Right kidney (tissue), 9 donors: ENCODE measurements at places on chromosomes 5 and 9.

DNA sequence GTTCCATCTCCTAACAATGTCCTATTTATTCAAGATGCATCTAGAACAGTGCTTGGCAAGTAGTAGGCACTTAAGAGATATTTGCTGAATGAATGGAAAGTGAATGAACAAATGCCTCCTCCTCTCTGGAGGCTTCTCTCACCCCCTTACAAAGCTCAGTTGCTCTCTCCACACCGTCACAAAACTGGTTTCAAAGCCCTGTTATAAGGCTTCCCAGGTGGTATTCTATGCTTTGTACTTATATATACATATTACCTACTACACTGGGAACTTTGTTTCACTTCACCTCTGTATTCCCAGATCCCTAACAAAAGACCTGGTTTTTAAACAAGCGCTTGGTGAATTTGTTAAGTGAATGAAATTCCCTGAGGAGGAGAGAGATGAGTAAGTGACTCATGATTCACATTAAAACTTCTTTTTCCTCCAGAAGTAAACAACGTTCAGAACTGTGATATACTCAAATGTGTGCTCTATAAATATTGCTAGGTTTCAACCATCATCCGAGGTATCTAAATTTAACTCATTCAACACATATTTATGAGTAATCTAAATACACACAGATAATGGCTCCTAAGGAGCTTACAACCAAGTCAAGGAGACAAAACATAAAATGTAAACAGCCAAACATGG is 36.0 kb downstream of the DENND1A start:
- no peak for DNase-seq

DNA sequence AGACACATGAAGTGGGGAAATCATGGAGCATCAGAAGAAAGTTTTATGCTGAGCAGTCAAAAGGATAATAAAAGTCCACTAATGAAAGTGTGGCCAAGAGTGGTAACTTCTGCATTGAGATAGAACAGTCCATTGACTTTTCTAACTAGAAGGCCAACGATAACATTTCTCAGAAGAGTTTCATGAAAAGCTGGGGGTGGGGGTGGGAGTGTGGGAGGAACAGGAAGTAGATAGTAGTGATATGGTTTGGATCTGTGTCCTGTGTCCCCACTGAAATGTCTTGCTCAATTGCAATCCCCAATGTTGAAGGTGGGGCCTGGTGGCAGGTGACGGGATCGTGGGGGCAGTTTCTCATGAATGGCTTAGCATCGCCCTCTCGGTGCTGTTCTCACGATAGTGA is 36.2 kb upstream of the SNAPC3 start:
- DNase-seq = no peak

- no peak for DNase-seq
Observed at GRCh38 chr5:53059281-53059680, 50.3 kb downstream of the MOCS2 start.

GRCh38 chr9:79185866-79186265 is 385.9 kb upstream of the TLE4 start:
- DNase-seq = no peak

GRCh38 chr5:54603372-54603771 is 85.8 kb downstream of the SNX18 start:
- DNase-seq = no peak

- DNase-seq = no peak
Observed at GRCh38 chr9:92151691-92152393, 36.6 kb upstream of the SPTLC1 start.

- DNase-seq = no peak
Observed at GRCh38 chr5:152864991-152865390, 459.9 kb upstream of the NMUR2 start.

DNA sequence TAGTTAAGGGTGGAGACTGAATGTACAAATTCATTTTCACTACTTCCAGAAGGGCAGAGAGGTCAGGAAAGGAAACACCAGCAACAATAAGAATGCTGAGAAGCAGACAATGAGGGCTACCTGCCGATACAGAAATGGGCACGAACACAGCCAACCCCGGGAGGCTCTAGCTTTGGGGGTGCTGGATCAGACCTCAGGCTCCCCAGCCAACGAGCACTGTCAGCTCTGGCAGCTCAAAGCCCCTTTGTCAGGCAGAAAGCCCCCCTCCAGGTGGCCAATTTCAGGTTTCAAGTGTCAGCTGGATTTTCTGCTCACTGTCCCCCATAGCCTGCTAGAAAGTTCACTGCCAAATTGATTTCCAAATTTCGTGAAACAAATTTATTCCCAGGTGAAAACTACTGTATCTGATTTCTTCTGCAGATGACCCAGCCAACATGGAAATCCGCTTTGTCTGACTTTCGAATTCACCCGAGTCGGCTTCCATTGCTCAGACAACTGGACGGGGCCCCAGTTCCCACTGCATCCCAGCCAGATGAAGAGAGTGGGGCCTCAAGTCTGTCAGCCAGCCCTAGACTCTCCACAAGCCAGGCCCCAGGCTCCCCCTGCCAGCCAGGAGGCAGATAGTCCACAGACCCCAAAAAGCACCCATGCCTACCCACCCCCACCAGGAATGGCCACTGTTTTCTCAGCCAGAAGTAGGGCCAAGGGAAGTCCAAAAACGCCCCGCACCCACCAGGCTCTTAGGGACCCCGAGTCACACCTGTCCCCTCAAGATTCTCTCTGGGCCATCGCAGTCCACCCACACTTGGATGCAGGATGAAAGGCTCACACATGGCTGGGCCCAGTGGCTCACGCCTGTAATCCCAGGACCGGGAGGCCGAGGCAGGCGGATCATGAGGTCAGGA is 96.5 kb upstream of the PHYKPL start:
- no peak for DNase-seq

GRCh38 chr5:51389288-51389576 is 6.0 kb downstream of the ISL1 start:
- no peak for DNase-seq

DNA sequence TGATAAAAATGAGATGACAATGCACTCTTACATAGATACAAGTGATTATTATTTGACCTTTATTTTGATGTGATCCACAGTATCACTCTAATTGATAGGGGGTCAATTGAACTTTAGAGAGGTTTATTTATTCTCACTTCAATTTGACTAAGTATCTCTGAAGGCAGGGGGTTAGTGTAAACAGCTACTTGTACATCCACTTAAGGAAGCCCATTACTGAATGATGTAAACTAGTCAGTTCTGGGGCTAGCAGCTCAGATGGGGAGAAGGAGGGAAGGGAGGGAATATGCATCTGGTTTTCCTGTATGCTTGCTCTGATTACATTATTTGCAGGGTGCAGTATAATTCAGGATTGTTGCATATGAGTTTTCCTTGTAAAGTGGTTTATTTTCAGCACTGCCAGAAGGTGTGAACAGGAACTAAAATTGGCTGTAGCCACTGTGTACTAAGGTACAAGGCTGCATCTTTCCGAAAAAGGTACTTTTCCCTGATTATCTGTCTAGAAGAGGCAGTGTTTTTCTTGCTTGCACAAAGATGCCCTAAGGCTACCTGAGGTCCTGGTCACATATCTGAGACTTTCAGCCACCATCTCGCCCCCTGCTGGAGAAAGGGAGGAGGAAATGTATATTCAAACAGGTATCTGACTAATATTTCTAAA is 51.2 kb downstream of the MRPS27 start:
- DNase-seq = no peak

GRCh38 chr9:136552117-136552703 is 6.4 kb upstream of the NOTCH1 start:
- no peak for DNase-seq

DNA sequence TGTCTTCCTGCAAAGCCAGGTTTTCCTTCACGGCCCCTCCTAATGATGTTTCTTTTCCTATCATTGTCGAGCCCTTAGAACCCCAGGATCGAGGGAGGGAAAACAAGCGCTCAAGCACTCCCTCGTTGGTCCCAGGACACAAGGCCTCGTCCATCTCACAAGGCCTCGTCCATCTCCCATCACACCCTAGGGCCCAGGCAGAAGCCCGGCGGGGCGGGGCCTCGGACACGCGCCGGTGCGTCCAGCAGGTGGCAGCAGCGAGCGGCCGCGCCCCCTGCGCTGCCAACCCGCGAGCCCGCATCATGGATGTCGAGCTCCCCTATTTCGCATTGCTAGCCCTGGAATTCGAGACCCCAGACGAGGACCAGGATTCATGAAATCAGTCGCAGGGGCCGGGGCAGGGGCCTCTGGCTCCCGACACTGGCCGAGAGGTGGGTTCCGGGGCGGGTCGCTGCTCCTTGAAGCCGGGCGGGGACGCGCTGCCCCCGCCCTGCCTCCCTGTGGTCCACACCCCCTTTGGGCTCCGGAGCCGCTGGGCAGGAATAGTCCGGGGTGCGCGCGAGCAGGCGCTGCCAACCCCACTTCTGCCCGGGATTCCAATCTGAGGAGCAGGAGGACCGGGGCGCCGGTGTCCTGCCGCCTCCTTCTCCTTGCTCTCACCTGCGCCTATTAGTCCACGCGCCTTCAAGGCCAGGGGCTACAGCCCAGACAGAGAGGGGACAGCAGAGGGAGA is at the start of gene ABLIM3:
TSS of gene ABLIM3 (plus strand) at position 270 of the 733 bp plus-strand sequence. CDS start 603 bp downstream, outside the sequence.
- DNase-seq = peak; percentile 72

GRCh38 chr9:70504834-70505233 is 90.4 kb upstream of the KLF9 start:
- no peak for DNase-seq

DNA sequence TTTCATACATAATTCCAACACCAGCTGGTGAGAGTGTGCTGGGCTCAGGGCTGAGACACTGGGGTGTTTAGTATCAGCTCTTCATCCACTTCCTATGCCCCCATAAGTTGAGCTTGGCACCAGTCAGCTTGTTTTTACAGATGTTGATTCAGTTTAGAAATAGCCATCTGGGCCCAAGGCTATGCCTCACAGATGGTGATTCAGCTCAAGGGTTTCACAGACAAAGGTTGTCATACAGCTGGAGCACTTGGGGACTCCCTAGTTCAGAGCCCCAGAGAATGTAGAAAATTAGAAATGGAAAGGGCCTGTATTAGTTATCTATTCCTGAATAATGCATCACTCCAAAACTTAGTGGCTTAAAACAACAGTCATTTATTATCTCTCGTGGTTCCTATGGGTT is 10.3 kb upstream of the CRHBP start:
- no peak for DNase-seq

DNA sequence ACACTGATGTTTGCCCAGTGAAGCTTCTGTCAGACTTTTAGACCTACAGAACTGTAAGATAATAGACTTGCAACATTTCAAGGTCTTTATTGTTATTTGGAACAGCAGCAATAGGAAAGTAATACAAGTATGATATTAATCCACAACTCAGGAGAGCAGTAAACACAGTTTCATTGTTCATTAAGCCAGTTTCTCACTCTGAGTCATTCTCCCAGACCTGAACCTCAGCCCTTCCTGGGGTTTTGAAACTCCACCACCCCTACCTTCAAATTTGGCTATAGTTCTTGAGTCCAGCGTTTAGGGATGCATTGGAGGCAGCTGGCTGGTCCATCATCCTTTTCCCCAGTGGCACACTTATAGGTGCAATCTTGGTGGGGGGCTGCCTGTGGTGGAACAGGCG is 203.2 kb downstream of the RAB3C start:
- DNase-seq = no peak

- no peak for DNase-seq
Observed at GRCh38 chr5:107274571-107274970, 396.2 kb downstream of the EFNA5 start.

GRCh38 chr9:129414377-129414992 is 206.4 kb downstream of the C9orf50 start:
- DNase-seq = peak; percentile 88

- DNase-seq = peak; percentile 11
Observed at GRCh38 chr5:173228107-173228506, 6.9 kb downstream of the NKX2-5 start.

DNA sequence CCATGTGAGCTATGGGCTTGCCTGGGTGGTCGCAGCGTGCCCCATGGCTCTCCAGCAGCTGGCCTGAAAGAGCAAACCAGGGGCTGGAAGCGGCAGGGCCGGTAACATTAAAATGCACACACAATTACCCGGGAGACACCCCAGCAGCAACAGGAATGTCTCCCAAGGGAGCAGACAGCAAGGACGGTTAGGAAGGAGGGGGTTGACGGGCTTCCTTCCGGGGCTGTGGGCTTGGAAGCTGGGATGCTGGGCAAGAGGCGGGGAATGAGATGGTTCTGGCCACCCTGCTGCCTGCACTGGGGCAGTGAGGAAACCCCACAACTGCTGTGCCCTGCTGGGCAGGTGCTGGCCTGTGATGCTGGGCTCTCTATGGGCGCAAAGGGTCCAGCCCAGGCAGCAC is 71.8 kb upstream of the ADAMTS2 start:
- no peak for DNase-seq

DNA sequence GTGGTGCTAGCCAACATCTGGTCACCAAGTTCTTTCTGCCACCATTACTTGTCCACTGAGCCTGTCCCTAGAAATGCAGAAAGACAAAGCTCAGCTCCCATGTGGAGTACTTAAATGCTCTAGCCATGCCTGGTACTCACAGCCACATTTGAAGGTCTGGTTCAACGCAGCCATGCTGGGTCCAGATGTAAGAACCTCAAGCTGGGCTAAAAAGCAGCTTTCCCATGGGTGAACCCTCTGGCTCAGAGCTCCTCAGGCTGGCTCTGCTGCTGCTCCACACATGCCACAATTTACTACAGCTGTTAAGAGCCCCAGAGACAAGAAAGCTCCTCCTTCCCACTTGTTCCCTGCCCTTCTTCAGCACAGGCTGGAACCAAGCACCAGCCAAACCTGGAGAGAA is 97.1 kb upstream of the LRRTM2 start:
- no peak for DNase-seq

DNA sequence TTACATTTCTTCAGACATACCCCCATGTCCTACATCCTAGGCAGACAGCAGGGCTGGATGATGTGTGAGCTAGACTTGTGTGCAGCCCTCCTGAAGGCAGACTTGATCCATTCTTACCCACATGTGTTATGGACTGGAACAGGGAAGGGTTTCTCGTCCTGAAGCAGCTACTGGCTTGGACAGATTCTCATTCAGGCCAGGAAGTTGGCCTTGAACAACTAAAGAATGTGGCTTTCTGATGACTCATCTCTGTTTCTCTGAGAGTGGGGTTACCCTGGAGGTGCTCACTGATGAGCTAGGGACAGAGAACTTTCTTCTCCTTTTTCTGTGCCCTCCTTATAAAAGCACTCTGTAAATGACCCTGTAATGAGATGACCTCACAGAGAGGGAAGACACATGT is 246.5 kb downstream of the PCSK5 start:
- DNase-seq = no peak

DNA sequence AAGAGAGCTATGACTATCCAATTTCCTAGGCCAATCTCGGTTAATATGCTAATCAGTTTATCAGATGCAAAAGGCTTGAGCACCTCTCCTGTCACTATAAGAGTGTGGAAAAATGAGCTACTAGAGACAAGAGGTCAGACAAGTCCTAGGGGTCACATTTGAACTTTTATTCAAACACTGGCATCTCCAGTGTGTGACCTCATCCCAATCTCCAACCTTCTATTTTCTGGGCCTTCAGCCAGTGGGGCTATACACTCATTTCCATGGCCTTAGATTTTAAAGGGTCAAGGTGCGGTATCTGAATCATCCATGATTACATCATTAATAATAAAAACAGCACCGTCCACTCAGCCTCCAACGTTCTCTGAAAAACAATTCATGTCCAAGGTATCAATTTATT is 139.6 kb upstream of the LRRTM2 start:
- DNase-seq = no peak

GRCh38 chr5:97979740-97980139 is 793.7 kb upstream of the RGMB start:
- DNase-seq = no peak
